ENCODE measurements at places on chromosomes 13 and 19.

DNA sequence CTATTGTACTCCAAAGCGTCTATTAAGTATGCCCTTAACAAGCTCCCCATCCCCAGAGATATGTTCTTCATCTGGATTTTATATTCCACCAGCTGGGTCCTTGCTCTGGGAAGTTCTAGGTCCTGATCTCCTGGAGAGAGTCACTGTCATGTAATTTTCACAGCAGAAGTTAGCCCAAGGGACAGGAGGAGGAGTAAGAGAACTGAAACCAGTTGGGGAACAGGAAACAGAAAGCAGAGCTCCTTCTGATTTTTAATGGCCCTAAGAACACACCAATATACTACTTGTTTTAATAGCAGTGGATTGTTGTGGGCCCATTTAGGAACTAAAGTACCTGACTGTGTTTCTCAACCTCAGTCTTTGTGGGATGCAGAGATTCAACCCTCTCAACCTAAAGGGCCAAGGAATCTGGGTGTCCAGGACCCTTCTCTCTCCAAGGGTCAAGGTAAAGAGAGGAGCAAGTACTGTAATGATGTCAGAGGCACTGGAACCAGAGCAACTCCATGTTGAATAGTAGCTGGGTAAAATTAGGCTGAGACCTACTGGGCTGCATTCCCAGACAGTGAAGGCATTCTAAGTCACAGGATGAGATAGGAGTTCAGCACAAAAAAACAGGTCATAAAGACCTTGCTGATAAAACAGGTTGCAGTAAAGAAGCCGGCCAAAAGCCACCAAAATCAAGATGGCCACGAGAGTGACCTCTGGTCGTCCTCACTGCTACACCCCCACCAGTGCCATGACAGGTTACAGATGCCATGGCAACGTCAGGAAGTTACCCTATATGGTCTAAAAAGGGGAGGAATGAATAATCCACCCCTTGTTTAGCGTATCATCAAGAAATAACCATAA lies 8.1 kb upstream of the FPR3 start:
- no peaks in the 10 kb centered on the region for H3K4me1 ChIP-seq
- no peaks in the 10 kb centered on the region for H3K27me3 ChIP-seq
- H3K36me3 ChIP-seq: no peaks in the 10 kb centered on the region
- H3K4me3 ChIP-seq: no peak overlapping the region
- no peak overlapping the region for H3K27ac ChIP-seq

GRCh38 chr13:45231305-45231704 lies 30.5 kb upstream of the KCTD4 start:
- no peaks in the 10 kb centered on the region for H3K27me3 ChIP-seq
- H3K36me3 ChIP-seq: no peaks in the 10 kb centered on the region
- H3K27ac ChIP-seq: no peak overlapping the region
- no peak overlapping the region for H3K4me3 ChIP-seq
- no peak for DNase-seq
- no peaks in the 10 kb centered on the region for H3K4me1 ChIP-seq

DNA sequence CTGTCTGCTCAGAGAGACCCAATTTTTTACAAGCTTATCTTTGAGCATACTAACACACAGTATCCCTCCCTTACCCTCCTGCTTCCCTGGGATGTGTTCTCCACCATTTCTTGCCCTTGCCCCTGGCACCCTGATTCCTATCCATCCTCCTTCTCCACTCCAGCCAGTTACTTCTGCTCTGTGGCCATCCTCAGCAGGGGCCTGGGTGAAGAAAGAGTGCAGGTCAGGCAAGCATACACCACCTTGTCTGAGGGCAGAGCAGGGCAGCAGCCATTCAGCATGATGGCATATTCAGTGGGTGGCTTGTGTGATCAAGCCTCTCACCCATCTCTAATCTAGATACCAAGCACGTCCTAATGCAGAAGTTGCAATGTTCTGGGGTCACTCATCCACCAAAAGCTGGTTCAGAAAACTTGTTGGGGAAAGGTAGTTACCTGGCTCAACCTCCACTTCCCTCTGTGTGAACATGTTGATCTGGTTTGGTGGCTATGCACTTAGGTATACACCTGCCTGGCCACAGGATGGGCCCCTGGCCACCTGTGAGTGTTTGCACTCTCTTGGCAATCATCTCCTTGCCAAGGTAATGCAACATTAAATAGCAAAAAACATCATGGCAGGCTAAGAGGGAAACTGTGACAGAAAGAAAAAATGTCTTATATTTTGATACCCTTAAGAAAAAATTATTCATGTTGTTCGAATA lies 900.3 kb upstream of the MIR17HG start:
- DNase-seq: no peak
- no peaks in the 10 kb centered on the region for H3K36me3 ChIP-seq
- H3K27me3 ChIP-seq: no peaks in the 10 kb centered on the region
- H3K27ac ChIP-seq: no peak overlapping the region
- no peak overlapping the region for H3K4me3 ChIP-seq

DNA sequence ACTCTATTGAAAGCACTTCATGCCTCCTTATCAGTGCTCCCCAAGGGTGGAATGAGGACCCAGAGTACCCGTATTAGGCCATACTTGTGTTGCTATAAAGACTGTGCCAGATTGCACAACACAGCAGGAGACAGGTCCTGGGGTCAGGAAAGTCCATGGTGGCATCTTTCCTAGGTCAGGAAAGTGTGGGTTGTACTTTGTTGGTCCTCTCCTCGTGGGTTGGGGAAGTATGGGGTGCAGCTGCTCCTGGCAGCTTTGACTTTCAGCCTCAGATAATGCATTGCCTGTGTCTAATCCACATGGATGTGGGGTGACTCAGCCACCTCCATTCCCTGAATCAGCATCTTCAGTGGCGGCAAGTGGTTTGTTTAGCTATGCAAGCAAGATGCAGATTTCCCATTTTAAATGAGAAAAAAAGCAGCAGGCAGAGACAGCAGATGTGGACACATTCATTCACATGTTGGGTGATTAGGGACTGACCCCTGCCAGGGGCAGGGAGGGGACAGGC lies 8.4 kb upstream of the CYP2B6 start:
- H3K27ac ChIP-seq: peak overlapping the region; percentile 0
- H3K27me3 ChIP-seq: no peaks in the 10 kb centered on the region
- DNase-seq: peak; percentile 64
- H3K36me3 ChIP-seq: no peaks in the 10 kb centered on the region

- DNase-seq: no peak
- H3K27ac ChIP-seq: no peak overlapping the region
Measured at GRCh38 chr19:15197942-15198341, 2.9 kb downstream of the NOTCH3 start.

All from Peyer's patch (tissue), 4 donors.